ENCODE measurements at places on chromosomes 2 and 18. TPM values are rescaled to one million over a fixed set of nuclear protein-coding genes. Genes with fewer than 3 reads are reported as not detected.
A peak's percentile ranks its signal among the peaks of the same experiment; 100 is the strongest.

- no peak for DNase-seq
Observed at GRCh38 chr2:142937347-142937746, 59.9 kb downstream of the KYNU start.

DNA sequence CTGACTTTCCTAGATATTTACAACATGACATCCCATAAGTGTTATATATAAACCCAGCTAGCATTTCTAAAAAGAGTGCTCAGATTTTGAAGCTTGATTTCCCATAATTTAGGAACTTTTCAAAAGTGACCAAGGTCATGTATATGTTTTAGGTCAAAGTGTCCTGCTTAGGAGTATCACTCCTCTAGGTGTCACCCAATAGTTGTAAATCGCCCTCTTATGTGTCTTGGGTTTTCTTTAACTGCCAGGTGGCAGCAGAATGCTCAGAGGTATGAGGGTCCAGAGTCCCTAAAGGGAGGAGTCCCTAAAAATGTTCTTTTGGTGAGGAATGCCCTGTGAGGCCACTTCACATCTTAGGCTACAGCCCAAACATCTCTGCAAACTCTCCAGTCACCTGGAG is 358.3 kb downstream of the CELF4 start:
- no peak for DNase-seq

DNA sequence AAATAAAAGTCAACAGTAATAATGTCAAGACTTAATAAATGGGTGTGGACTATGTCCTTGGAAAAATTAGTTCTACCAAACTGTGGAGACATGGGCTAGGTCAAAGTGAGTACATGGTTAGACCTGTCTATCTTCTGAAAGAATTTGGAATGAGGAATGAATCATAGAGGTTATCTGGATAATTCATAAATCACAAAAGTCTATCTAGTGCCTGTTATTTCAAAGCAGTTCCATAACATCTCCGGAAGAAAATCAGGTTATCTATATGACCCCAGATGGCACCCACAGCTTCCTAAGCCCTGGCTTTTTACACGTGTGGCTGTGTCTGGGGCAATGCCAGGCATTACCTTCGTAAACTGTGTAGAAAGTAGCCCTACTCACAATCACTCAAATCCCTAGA is 272.0 kb downstream of the ETAA1 start:
- DNase-seq: no peak

GRCh38 chr2:86068136-86068588 is 37.5 kb downstream of the POLR1A start:
- peak; percentile 57 for DNase-seq

DNA sequence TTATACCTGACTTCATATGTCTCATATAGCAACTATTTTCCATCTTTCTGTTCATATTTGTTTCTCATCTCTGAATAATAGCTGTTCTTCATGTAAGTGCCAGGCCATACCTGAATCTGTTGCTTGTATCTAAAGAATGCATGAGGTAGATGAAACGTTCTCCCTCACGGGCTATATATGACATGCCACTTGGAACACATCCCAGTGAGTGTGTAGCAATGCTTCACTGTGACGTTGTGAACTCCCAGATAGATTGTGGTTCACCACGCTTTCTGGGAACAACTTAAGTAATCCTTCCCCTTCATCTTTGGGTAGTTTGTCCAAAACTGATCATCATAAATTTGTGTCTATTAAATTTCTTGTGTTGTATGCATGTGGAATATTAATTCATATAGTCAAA is 60.1 kb downstream of the RDH14 start:
- DNase-seq: no peak

DNA sequence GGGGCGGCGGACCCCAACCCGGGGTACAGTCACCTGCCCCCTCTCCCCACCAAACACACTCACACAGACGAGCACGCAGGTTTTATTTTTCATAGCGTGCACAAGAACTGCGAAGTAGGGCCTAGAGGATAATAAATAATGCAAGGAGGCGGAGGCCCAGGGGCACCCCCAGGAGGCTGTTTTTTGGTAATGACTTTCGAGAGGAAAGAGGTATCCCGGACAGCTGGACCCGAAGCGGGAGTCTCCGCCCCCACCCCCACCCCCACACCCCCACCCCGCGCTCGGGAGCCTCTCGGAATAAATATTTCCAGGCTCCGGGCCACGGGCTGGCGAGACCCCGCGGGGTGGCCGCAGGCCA is 3.4 kb downstream of the CYP26B1 start:
- no peak for DNase-seq

GRCh38 chr2:238763471-238763995 is 84.4 kb upstream of the TWIST2 start:
- DNase-seq: no peak

DNA sequence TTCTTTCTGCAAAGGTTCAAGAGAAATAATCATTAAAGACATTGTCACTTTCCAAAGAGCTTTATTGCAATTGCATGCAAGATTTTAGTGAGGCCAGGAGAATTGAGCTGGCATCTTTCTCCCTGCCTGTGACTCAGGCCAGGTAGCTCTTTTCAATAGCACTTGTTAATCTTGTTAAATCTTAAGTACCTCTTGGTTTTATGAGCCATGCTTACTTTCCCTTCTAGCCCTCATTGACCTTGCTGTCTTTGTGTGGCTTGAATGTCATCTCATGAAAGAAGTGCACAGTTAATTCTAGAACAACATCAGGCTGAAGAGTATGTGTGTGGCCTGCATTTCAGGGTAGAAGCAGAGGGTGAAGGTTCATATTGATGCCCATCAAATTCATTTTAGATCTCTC is 14.8 kb upstream of the LGALSL start:
- no peak for DNase-seq

- DNase-seq: no peak
Observed at GRCh38 chr2:83067947-83068346, 1391.1 kb downstream of the SUCLG1 start.

DNA sequence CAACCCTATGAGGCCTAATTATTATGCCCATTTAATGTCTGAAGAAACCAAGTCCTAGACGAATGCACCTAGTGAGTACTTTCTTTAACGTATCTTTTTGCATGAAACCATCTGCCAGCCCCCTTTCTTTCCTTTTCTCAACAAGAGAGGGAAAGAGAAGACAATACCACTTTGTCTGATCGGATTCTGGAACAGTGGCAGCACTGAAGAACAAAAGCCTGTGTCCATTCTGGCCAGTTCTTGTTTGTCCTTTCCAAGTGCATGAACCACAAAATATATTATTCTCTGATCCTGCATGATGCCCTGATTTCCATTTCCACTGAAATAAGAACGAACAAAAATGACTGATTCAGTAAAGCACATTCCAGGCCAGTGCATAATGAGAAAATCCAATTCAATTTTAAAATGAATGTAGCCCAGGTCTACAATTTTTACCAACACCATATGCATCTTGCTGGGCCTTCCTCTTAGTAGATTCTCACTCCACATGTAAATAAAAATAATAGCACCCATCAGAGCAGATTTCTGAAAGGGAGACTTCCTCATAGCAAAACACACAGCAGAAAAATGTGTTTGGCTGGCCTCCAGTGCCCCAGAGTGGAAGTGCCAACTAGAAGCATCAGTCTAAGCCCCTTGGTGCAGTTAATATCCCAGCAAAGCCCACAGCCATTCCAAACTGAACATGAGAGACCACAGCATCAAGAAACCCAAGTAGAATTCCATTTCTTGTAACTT is 422.6 kb upstream of the ID2 start:
- DNase-seq: no peak

DNA sequence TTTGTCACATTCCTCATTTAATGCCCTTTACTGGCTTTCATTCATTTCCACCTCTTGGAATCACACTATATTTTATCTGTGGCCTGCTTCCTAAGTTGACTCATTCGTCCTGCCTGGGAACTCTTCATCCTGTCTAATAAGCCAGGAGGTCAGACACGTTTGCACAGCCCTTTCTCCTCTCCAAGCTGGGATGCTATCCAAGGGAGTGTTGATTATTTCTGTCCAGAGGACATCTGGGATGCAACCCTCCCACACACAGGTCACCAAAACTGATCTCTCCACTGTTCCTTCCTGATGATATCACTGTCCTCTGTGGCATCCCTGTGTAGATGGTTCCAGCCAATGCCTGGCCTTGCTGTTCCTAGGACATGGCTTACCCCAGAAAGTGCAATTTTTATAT is 79.8 kb upstream of the NOSTRIN start:
- no peak for DNase-seq

DNA sequence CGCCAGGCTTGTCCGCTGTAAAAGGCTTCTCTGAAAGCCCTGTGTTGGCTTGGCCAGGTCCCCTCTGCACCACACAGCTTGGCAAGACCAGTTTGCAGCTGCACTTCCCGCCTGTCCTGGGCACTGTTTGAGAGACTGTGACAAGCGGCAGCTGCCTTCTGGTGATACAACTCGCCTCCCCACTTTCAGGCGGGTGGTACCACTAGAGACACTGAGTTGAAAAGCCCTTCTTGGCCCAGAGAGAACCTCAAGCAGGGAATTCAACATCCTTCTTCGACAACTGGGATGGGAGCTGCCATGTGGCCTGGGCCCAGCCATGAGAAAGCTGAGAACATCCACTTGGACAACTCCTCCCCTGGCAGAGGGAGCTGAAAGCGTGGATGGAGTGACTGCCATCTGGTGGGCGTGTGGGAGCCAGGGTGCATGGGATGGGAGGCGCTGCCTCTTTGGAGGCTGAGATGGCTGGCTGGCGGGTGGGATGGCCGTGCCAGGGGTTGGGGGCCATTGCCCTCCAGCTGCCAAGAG is 125.5 kb upstream of the REV1 start:
- no peak for DNase-seq

- no peak for DNase-seq
Observed at GRCh38 chr2:47028171-47028570, 112.6 kb upstream of the MCFD2 start.

DNA sequence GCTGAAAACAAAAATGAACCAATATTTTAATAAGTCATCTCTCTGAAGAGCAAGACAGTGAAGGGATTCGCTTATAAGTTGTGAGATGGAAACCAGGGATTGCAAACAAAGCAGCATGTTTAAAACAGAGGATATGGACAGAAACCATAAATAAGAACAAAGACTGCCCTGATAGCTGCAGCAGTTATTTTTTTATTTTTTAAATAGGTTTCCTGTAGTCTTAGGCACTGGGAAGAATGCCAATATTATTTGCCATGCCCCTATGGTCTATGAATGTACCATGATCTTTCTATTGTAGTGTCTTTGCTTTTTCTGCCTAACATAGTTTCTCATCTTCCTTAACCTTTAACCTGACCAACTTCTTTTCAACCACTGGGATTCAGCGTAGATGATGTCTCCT is 1334.0 kb upstream of the NRXN1 start:
- DNase-seq: no peak

DNA sequence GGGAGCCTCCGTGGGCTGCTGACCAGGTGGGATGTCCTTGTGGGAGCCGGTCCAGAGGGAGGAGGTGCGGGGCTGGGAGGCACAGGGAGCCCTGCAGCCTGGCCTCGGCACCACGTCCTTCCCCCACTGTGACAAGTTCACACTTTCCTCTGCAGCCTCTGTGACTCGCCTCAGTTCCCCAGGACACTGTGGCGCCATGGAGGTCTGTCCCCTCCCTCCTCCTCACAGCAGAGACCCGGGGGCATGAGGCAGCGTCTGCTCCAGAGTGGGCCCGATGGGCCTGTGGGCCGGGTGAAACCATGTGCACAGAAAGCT is 27.3 kb upstream of the KCNG2 start:
- no peak for DNase-seq

GRCh38 chr2:39881948-39882347 is 102.9 kb upstream of the THUMPD2 start:
- DNase-seq: no peak

DNA sequence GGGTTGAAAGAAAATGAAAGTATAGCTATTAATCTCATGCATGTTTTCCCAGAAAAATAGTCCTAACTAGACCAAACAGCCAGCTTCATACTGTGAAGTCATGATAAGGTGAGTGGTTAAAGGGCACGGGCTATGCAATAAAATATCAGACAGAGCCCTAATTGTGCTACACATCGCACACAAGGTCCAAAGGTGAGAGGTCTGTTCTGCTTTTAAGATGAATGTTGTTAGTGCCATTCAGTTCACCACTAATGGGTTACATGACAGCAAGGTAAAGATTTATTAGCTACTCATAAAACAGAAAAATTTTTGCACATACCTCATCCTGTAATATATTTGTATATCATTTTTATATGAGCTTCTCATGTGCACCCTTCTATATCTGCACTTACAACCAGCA is 105.0 kb upstream of the STK17B start:
- no peak for DNase-seq

- no peak for DNase-seq
Observed at GRCh38 chr18:49907346-49907929, 94.1 kb upstream of the ACAA2 start.

DNA sequence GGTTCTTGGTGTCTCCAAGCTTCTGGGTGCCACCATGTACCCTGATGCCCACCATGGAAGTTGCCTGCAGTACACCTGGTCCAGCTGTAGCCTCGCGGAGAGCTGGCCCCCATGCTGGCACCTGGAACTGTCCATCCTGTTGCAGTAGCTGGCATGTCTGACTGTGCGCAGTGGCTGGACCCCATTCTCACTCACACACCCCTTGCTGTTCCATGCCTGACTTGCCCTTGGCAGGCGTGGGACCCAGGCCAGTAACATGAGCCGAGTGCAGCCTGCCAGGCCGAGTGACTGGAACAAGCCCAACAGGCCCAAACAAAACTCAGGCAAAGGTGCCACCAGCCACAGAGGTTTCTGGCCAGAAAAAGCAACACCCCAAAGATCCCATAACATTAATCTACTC is 73.8 kb downstream of the NEURL3 start:
- no peak for DNase-seq

GRCh38 chr2:231554748-231555545 is 24.7 kb upstream of the NMUR1 start:
- DNase-seq: no peak

GRCh38 chr2:206084870-206085741 is 868 bp downstream of the INO80D start:
- DNase-seq: peak; percentile 54

DNA sequence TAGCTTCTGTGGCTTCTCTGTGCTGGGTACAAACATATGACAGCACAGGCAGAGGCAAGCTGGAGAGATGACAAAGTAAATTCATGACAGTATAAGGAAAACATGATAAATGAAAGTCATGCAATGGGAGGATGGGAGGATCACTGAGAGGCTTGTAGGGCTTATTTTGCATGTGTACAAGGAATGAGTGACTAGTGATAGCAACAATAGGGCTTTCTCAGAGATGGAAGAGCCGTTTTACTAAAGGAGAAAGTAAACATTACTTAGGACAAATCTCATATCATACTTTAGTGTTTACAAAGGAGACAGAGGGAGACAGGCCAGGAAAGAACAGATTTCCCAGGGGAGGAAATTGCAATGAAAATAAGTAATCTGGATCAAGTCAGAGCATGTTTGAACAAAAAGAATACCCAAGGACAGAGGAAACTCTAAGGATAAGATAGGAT is 82.5 kb upstream of the RBMS1 start:
- no peak for DNase-seq

The C1QL2 gene
- total RNA-seq: not detected

The GATA6 gene
- total RNA-seq: 0.43 TPM

The TRIM43 gene
- not detected for total RNA-seq

The KCNG3 gene
- total RNA-seq: 0.16 TPM

The ZAP70 gene
- 164 TPM for total RNA-seq

The PCARE gene
- total RNA-seq: not detected

The GNLY gene
- 143 TPM for total RNA-seq
